Stimulated activated CD4-positive, alpha-beta T cell treated with anti-CD3 and anti-CD28 coated beads, Interleukin-1b, Interleukin-23, amount 100 ng/mL, for 1 hour (primary cell): ENCODE measurements at places on chromosomes 13 and 19.

DNA sequence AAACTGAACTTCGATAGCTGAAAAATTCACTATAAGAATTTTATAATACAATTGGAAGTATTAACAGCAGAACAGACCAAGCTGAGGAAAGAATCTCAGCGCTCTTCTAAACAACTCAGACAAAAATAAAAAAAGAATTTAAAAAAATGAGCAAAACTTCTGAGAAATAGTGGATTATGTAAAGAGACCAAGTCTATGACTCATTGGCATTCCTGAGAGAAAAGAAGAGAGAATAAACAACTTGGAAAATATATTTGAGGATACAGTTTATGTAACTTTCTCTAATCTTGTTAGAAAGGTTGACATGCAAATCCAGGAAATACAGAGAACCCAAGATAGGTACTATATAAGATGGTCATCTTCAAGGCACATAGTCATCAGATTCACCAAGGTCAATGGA is 25.4 kb downstream of the SLC25A15 start:
- no peak for DNase-seq

DNA sequence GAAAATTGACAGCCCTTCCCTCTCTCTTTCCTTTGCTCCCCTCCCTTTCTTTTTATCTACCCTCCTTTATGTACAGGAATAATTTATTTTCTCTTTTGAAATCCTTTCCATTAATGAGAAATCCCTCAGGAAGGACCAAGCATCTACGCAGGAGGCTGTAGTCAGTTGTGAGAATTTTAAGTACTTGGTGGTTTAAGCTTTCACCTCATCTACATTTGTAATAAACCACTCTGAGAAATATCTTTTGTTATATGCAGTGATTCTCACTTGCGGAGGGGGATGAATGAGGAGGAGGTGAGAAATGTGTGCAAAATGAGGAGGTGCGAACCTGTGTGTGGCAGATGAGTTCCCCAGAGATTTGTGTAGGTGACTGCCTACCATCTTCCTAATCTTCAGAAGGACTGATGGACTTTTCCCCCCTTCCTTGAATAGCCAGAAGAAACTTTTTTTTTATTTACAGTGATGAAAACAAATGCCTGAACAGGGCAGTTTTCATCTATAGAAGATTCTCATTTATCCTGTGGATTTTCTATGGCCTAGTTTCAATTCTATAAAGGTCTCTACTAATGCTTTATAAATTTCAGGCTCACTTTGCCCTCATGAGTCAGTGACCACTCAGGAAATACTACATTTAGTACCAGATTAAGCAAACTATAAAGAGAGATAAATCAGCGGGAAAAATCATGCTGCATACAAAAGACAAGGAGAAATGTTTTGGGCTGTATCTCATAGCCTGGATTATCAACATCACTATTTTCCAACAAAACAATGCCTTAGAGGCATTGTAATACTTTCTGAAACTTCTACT is 118.3 kb downstream of the LHFPL6 start:
- DNase-seq = no peak

- no peak for DNase-seq
Observed at GRCh38 chr13:91017031-91017668, 330.3 kb upstream of the MIR17HG start.

DNA sequence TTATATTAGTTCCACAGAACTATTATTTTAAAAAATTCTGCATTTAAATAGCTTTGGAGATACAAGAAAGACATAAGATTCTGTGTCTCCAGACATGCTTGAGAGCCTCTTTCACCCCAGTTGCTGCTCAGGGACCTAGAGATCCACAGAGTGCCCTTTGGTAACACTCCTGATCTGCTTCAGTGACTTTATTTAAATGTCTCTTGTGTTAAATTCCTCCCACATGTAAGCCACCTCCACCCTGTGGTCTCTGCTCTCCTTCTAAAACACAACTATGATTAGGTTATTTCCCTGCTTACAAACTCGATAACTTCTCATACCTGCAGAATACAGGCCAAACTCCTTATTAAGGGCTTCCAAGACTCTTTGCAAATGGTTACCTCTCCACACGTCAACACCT is 141.0 kb downstream of the RFC3 start:
- no peak for DNase-seq

DNA sequence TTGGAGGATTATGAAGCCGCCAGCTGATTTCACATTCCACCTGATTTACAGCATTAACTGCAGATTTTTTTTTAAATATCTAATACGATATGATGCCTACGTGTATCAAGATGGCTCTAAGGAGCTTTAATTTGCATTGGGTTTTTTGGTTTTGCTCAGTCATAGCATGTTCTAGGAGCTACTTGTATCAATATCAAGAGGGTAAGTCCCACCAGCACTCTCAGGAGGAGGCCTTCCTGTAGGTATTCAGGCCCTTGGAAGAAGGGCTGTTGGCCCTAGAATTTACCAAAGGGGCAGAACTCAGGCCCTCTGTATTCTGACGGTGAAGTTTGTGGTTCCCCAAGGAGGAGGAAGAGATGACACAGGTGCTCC is 97.2 kb upstream of the IPO5 start:
- no peak for DNase-seq

GRCh38 chr19:5345895-5346386 is 5.3 kb upstream of the PTPRS start:
- DNase-seq = no peak

- DNase-seq = no peak
Observed at GRCh38 chr19:32032561-32032960, 312.8 kb upstream of the ZNF507 start.

GRCh38 chr19:57441979-57442752 is 7.0 kb downstream of the ZNF749 start:
- DNase-seq = no peak

- DNase-seq = no peak
Observed at GRCh38 chr13:50509771-50510441, 333.6 kb downstream of the DLEU7 start.

GRCh38 chr19:56504581-56504980 is 3.1 kb upstream of the ZNF471 start:
- DNase-seq = no peak

- no peak for DNase-seq
Observed at GRCh38 chr13:113950451-113951245, 23.2 kb downstream of the C13orf46 start.

GRCh38 chr19:15859187-15859586 is 38.7 kb downstream of the CYP4F2 start:
- DNase-seq = no peak

DNA sequence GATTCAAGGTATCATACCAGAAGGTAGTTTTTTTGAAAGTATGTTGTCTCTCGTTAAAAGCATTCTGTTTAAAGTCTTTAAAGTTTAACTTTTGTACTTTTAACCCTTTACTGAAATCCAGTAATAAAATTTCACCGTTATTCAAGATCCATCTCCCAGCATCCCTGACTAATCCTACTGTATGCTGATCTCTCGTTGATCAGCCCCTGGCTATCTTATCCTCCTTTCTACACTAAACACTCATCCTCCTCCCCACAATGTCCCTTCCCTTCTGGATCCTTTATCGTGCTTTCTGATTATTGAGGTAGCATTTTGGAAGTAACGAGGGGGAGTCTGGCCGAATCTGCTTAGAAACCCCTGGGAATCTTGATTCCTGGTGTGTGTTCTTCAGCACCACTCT is 1.3 kb downstream of the TPP2 start:
- DNase-seq = no peak

DNA sequence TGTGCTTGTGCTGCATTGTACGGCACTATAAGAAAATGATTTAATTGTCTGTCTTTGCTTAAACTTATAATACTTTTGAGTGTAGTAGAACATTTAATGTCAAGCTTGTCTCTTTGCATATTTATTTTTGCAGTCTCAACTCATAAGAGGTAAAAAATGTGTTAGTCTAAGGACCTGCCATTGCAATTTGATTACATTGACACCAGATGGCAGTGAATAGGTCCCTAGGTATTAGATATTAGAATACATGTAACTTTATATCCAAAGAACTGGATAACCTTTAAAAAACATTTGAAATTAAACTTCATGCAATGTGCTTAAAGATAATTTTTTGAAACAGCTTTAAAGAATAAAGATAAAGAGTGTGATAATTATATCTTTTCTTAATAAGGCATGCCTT is 1421.3 kb downstream of the OLFM4 start:
- DNase-seq = no peak

- no peak for DNase-seq
Observed at GRCh38 chr13:62846302-62846701, 1430.7 kb upstream of the PCDH20 start.

GRCh38 chr13:42000846-42001245 is 39.9 kb upstream of the VWA8 start:
- no peak for DNase-seq
